ENCODE measurements at places on chromosomes 11 and 22. TPM values are rescaled to one million over a fixed set of nuclear protein-coding genes. Genes with fewer than 3 reads are reported as not detected.

RTN4RL2 gene
- 0.98 TPM for total RNA-seq

GPHA2 gene
- total RNA-seq = not detected

VPREB1 gene
- total RNA-seq = not detected

DNA sequence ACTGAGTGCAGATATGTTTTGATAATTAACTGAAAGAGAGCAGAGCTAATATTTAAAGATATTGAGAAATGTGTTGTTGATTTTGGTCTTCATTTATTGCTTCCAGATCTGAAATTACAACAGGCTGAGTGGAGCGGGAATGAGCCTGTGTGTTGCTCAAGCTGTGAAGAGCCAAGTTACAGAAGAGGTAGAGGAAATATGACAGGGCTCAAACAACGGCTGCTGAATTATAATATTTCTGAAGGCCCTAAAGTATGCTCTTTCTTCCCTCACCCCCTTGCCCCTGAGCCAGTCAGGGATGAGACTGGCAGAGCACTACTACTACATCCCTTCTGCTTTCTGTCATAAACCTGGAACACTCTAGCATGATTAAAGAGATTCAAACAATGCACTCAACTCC, 115.6 kb downstream of the FANCF start:
- no peak for DNase-seq

- DNase-seq = no peak
These were observed 78.8 kb downstream of the FEZ1 start for GRCh38 chr11:125416981-125417935.

DNA sequence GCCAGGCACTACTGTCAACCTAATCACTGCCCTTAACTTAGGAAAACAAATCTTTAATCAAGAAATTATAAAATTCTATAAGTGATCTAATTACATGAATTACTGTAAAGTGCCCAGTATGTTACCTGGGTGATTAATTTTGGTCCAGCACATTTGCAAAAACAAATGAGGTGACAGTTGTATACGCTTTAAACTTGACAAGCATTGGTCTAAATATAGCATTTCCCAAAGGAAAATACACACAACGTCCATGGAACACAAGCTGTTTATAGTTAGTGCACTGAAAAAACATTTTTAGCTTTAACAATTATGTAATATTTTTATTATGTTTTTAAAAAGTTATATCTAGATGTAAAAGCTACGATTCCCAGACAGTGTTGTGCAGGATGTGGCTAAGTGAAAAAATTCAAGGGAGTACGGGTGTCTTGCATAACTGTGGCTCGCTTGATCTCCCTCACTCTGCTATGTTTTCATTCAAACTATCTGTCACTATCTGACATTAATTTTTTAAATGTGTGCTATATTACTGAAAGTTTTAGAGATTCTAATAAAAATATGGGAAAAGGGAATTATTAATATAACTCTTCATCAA, 38.8 kb downstream of the PGR start:
- no peak for DNase-seq

DNA sequence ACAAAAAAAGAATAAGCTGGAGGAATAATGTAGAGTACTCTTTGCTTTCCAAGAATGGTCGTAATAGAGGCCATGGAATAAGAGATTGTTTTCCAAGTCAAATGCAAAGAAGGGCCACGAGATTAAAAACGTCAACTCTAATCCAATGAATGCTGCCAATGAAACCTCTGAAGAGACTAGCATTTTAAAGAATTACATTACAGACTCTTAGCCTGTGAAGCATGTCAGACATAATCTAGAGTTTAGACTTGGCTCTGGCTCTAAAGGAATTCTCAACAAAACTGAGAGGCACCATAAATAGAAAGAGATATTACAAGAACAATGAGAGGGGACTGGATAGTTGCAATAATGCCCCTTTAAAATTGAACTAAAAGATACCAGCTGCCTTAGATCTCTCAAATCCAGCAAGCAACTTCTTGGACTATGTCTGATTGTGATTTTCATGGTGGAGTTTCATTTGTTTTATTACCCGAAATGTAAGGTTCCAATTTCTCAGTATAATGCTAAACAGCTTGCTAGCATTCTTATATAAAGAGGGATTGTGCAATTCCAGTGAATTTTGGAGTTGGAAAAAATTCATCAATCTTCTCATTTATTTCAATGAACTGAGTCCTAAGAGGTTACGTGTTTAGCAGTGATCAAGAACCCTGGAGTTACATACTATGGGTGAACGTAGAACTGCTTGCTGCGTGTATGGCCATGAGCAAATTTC, 5.6 kb downstream of the ETS1 start:
- no peak for DNase-seq

DNA sequence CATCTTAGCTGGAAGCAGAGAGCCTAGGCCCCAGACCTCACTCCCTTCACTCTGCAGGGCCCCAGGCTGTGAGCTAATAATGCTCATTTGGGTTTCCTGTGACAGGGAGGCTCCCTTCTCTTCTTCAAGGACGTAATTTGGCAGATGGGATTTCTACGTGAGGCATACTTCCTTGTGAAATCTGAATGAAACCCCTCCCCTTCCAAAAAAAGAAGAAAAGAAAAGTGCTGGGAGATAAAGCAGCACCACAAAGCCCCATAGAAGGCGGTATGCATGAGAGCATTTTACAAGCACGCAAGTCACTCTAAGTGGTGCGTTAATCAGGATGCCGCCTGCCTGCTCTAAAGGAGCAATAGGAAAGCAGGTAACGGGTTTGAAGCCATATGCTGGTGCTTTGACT, 5.7 kb downstream of the P2RX3 start:
- DNase-seq = no peak
